ENCODE measurements at places on chromosomes 13 and 19.
A peak's percentile ranks its signal among the peaks of the same experiment; 100 is the strongest.

GRCh38 chr19:38144667-38145066, 79.4 kb downstream of the DPF1 start:
- DNase-seq = no peak

DNA sequence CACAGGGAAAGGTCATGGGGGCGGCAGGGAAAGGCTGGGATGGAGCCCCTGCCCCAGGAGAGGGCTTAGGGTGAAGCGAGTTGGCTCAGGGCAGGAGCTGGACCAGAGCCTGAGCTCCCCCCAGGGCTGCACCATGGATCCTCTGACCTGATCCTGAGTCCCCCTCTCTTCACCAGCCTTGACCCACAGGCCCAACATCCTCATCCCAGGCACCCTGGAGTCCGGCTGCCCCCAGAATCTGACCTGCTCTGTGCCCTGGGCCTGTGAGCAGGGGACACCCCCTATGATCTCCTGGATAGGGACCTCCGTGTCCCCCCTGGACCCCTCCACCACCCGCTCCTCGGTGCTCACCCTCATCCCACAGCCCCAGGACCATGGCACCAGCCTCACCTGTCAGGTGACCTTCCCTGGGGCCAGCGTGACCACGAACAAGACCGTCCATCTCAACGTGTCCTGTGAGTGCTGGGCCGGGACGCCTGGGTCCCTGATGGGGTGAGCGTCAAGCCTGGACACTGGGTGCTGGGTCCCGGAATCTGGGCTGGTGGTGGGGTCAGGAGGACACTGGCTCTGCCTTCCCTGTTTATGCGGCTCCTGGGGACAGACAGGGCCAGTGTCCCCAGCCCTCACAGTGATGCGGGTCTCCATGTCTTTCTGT, 842 bp downstream of the SIGLEC9 start:
- no peak for DNase-seq

- no peak for DNase-seq
Observed at GRCh38 chr13:37460166-37460565, 138.4 kb downstream of the POSTN start.

DNA sequence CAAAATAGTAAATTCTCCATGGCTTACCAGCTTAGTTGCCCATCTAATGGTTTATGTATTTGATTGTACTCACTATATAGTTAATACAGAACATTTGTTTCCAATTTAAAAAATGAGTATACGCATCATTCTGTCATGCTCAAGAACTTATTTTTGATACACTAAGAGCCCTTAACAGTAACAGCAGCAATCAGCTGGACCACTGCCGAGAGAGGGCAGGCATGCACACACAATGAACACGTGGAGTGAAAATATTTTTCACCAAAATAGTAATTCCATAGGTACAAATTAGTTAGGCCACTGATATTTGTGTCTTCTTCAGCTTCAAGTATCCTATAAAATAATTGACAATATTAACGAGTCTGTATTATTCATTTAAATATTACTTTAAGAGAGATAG, 109.9 kb downstream of the KLF12 start:
- DNase-seq = no peak

- DNase-seq = no peak
Observed at GRCh38 chr13:51297556-51297955, 41.9 kb upstream of the SERPINE3 start.

GRCh38 chr13:44540761-44541434, 35.2 kb downstream of the TSC22D1 start:
- no peak for DNase-seq

- no peak for DNase-seq
Observed at GRCh38 chr13:64568748-64569147, 2661.4 kb downstream of the PCDH9 start.

- DNase-seq = no peak
Observed at GRCh38 chr13:58151452-58151851, 519.9 kb downstream of the PCDH17 start.

GRCh38 chr19:2511570-2511969, 35.6 kb downstream of the GADD45B start:
- no peak for DNase-seq

GRCh38 chr13:29195456-29195855, 375.3 kb downstream of the MTUS2 start:
- no peak for DNase-seq

- DNase-seq = no peak
Observed at GRCh38 chr13:75180805-75181455, 301.0 kb downstream of the TBC1D4 start.

GRCh38 chr13:72194523-72194922, 327.5 kb upstream of the DACH1 start:
- no peak for DNase-seq

DNA sequence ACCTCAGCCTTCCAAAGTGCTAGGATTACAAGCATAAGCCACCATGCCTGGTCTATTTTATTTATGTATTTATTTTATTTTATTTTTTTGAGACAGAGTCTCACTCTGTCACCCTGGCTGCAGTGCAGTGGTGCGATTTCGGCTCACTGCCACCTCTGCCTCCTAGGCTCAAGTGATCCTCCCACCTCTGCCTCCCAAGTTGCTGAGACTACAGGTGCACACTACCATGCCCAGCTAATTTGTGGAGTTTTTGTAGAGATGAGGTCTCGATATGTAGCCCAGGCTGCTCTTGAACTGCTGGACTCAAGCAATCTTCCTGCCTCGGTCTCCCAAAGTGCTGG, 10.3 kb upstream of the ADGRE5 start:
- DNase-seq = no peak

GRCh38 chr13:94967183-94968039, 255.1 kb upstream of the SOX21 start:
- DNase-seq = peak; percentile 34

GRCh38 chr19:29365836-29366417, 153.0 kb upstream of the UQCRFS1 start:
- no peak for DNase-seq

GRCh38 chr13:20182231-20182846, 10.4 kb downstream of the GJB2 start:
- DNase-seq = peak; percentile 57

DNA sequence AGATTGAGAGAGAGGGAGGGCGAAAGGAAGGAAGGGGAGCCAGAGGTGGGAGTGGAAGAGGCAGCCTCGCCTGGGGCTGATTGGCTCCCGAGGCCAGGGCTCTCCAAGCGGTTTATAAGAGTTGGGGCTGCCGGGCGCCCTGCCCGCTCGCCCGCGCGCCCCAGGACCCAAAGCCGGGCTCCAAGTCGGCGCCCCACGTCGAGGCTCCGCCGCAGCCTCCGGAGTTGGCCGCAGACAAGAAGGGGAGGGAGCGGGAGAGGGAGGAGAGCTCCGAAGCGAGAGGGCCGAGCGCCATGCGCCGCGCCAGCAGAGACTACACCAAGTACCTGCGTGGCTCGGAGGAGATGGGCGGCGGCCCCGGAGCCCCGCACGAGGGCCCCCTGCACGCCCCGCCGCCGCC, at the start of gene TNFSF11:
Gene TNFSF11 (plus strand): TSS at position 142 of the 400 bp plus-strand sequence. CDS start 152 bp downstream, at position 294.
- no peak for DNase-seq

- DNase-seq = no peak
Observed at GRCh38 chr19:11136400-11137101, 19.0 kb downstream of the SPC24 start.

- peak; percentile 81 for DNase-seq
Observed at GRCh38 chr19:42850981-42851717, 28.4 kb downstream of the PSG1 start.

GRCh38 chr19:30167206-30167868, 204.8 kb upstream of the ZNF536 start:
- no peak for DNase-seq

DNA sequence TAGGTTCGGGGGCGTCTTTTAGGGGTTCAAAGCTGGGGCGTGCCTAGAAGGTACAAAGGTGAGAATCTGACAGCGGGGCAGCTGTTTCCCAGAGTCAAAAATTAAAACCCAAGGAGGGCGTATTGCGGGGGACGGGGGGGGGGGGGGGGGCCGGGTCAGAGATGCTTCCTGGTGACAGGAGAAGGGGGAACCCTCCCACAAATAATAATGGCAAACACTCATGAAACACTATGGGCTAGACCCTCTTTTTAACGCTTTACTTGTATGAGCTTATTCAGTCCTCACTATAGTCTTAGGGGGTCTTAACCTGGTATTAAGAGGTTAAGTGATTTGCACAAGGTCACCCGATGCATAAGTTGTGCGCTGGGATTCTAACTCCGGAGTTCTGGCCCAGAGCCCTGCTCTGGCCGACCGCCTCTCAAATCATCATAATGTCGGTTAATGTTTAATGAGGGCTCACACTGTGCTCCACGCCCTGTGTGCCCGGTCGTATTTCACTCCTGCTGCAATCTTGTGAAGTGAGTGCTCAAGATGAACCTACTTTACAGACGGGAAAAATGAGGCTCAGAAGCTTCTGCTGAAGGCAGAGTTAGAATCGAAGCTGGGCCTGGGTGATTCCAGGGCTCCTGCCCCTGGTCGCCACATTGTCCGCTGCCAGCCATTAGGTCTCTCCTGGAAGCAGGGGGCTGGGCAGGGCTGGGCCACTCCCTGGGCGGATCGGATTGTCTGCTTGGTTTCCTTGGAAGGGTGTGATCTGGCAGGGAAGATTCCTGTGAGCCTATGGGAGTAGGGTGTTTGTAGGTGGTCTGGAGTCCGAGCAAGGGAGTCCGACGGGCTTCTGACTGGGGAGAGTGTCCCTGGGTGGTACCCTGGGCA, 964 bp downstream of the PAK4 start:
- DNase-seq = no peak

GRCh38 chr19:45402298-45403061, 2.4 kb downstream of the PPP1R13L start:
- DNase-seq = no peak

DNA sequence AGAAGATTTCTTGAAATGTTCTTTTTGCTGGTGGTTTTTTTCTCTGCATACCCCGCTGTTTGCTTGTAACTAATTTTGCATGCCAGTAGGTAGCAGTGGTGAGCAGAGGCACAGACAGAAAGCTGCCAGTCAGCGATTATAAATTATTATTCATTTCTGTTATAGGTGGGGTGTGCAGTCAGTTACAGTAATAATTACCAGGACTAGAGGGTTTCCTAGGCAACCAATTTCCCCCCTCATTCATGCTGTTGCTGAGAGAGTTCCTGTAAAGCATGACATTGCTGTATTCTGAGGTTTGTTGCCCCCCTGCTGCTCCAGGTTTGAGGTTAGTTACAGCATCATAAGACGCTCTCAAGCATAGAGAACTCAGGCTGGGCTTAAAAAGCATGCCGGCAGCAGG, 104.5 kb downstream of the URI1 start:
- DNase-seq = no peak

DNA sequence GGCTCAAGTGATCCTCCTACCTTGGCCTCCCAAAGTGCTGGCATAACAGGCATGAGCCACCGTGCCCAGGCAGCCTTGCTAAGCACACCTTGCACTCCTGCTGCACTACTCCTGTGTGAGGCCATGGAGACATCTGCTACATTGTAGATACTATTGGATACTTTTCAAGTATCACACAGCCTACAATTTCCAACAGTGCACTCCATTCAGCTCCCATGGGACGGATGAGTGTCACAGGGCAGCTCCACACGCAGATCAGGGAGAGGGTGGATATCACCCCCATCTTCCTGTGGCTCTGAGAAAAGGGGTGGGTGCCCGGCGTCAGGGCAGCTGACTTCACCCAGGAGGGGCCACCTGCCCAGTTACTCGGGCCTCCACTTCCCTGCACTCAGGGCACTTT, 39.1 kb upstream of the CCNE1 start:
- no peak for DNase-seq

- no peak for DNase-seq
Observed at GRCh38 chr19:17751103-17751911, at the start of gene FCHO1. TSS of gene FCHO1 (plus strand) at chr19:17751477. CDS start at chr19:17755165, 3,688 bp downstream.

GRCh38 chr13:112768795-112769481, 79.1 kb downstream of the ATP11A start:
- no peak for DNase-seq

GRCh38 chr13:49559006-49559405, 26.4 kb downstream of the RCBTB1 start:
- DNase-seq = no peak

- no peak for DNase-seq
Observed at GRCh38 chr13:44160591-44161191, 212.9 kb upstream of the SERP2 start.

GRCh38 chr13:38862443-38862842, 128.2 kb downstream of the STOML3 start:
- DNase-seq = no peak

DNA sequence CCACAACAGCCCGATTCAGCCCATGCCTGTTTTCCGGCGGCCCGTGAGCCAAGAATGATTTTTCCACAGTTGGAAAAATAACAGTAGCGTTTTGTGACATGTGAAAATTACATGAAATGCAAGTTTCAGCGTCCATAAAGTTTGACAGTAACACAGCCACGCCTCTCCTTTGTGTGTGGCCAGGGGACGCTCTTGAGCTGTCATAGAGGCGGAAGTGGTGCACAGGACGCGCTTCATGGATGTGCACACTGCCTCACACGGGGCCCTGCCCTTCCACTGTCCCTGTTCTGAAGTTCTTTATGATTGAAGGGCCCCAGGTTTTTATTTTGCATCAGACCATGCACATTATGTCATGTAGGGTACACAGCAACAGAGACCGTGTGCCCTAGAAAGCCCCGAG, 12.4 kb upstream of the ELAVL1 start:
- DNase-seq = no peak

- DNase-seq = no peak
Observed at GRCh38 chr19:38743394-38744297, 628 bp downstream of the CAPN12 start.

- no peak for DNase-seq
Observed at GRCh38 chr13:111614613-111615012, 294.2 kb downstream of the TEX29 start.

- no peak for DNase-seq
Observed at GRCh38 chr13:112965573-112966115, 3.4 kb upstream of the MCF2L start.

GRCh38 chr19:19105365-19106055, 32.8 kb downstream of the TMEM161A start:
- peak; percentile 95 for DNase-seq

DNA sequence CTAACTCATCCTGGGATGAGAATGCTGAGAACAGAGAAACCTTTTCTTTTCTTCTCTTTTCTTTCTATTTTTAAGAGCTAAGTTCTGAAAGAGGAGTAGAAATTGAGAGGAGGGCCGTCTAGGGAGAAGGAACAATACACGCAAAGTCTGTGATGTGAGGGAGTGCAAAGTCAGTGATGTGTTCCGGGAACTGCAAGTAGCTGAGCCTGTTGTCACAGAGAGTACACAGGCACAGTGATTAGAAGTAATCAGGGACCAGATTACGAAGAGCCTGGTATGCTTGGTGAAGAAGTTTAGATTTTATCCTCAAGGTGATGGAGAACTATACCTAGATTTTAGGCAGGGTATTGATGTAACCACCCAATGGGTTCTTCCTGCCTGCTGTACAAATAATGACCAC, 32.0 kb upstream of the CXCL17 start:
- DNase-seq = no peak

DNA sequence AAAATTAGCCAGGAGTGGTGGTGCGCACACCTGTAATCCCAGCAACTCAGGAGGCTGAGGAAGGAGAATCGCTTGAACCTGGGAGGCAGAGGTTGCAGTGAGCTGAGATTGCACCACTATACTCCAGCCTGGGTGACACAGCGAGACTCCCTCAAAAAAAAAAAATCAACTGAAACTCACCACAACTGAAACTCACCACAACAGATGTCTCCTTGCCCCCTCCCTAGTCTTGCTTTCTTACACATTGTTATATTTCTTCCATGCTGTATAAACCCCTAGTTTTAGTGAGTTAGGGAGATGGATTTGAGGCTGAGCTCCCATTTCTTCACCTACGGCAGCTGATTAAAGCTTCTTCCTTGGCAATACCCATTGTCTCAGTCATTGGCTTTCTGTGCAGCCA, 3.3 kb downstream of the ZIM3 start:
- DNase-seq = no peak

All from SJCRH30 (cell line).